ENCODE measurements at places on chromosomes 7 and 10.

DNA sequence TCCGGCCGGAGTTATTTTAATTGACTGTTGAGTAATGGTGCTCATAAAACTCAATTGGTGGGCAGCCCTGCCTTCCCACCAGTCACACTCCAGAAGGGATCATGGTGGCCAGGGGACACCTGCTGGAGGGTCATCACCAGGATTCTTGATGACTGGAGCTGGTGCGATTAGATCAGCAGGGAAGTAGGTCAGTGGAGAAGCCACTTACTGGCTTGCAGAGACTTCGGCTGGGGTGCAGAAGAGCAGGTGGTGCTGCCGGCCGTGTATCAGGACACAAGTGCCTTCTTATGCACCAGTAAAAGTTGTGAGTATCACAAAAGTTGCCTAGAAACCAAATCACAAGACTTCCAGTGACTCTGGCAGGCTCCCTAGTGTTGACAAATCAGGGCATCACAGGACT is 82.6 kb upstream of the CHCHD3 start:
- DNase-seq, result no peak

GRCh38 chr7:21624320-21624719 is 81.5 kb downstream of the DNAH11 start:
- DNase-seq, result no peak

GRCh38 chr10:96380821-96381220 is 22.0 kb upstream of the OPALIN start:
- DNase-seq, result no peak

DNA sequence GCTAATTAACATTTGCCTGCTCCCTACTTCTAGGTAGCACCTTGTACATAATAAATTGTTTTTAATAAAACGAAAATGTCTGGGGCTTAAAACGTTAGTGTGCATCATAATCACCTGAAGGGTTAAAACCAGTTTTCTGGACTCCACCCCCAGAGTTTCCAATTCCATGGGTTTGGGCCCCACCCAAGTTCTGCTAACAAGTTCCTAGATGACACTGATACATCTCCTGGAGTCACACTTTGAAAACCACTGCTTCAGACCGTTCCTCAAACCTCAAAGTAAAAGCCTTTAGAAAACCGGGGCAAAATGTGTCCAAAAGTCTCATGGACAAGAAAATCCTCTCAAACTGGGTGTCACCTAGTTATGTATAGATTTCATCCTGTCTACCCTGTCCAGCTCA is 9.3 kb downstream of the OSBPL3 start:
- DNase-seq, result no peak

GRCh38 chr7:5755704-5756504 is 25.6 kb downstream of the RNF216 start:
- DNase-seq, result no peak

GRCh38 chr7:111329367-111330234 is 232.7 kb downstream of the IMMP2L start:
- no peak for DNase-seq

- DNase-seq, result no peak
These were observed 39.2 kb downstream of the ELMO1 start for GRCh38 chr7:37409461-37409860.

GRCh38 chr10:131996466-131997365 is 15.0 kb upstream of the BNIP3 start:
- DNase-seq, result no peak

- DNase-seq, result no peak
These were observed 93.7 kb downstream of the EBF3 start for GRCh38 chr10:129870474-129870757.

- no peak for DNase-seq
These were observed 53.1 kb upstream of the ZNRF2 start for GRCh38 chr7:30231271-30231670.

DNA sequence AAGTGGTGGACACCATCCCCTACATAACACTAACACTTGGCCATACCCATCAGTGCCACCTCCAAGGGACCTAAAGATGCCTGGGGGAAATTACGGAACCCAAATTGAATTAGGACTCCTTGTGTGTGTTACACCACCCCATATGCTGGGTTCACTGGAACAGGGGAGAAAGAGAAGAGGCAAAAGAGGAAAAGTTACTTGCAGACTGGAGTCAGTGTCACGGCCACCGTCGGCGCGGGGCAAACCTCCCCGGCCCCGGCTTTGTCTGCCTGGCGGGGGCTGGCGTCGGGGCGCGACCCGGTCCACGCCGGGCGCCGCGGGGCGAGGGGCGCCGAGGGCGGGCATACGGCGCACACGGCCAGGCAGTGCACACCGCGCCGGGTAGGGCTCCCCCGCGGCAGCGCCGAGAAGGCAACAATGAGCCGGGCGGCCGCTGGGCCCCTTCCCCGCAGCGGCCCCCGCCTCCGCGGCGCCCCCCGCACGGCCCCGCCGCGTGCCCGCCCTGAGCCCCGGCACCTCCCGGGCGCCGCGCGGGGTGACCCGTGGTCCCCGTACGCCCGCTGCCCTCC is 171.1 kb downstream of the FAM107B start:
- DNase-seq, result no peak

GRCh38 chr10:5760515-5760914 is 52.7 kb downstream of the GDI2 start:
- DNase-seq, result no peak

GRCh38 chr7:44158873-44159631 is 17.9 kb upstream of the MYL7 start:
- no peak for DNase-seq

DNA sequence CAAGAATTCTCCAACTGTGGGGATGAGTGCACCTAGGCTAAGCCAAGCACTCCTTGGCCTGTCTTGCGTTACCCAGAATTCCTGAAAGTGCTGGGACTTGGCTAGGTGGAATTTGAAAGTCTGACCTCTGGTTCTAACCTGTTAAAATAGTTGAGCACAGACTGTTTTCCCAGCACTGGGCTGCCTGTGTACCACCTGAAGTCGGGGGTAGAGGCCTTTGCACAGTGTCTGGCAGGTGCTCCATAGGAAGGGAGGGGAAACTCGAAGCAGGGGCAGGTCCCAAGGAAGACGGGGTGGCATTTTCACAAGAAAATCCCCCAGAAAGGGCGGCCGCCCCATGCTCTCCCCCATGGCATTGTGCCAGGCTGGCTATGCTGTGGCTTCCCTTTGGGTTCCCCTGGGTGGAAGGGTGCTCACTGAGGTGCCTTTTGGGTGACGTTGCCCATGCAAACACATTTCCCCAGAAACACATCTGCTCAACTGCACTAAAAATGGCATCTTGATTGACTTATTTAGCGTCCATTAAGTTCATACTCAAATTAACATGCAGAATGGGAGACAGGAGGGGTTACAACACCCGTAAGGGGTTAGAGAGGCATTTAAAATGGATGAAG is 62.9 kb downstream of the SYPL1 start:
- DNase-seq, result no peak

- DNase-seq, result no peak
These were observed 91.7 kb upstream of the IL6 start for GRCh38 chr7:22635349-22635748.

GRCh38 chr10:3919709-3920308 is 134.8 kb upstream of the KLF6 start:
- DNase-seq, result no peak

DNA sequence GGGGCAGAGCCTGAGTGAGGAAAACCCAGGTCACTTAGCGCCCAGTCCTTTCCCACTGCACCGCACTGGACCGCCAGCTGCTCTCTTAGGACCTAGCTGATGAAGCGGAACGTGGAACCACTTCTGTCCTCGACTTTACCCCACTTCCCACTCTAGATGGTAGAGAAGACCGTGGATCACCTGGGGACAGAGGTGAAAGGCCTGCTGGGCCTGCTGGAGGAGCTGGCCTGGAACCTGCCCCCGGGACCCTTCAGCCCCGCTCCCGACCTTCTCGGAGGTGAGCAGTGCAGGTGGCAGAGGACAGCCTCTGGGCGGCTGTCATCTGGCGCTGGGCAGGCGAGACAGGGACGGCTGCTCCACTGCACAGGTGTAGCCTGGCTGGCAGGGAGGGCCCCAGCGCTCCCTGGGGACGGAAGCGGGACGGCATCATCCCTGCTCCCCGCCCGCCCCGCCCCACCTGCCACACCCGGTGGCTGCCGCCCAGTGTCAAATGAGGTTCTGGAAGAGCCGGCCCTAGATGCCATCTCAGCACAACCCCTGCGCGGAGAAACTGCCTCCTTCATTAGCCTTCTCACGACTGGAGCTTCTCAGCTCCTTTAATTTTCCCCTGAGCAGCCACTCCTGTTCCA is 11.7 kb downstream of the PLAC9 start:
- no peak for DNase-seq

GRCh38 chr7:17434841-17435692 is 136.6 kb downstream of the AHR start:
- no peak for DNase-seq

DNA sequence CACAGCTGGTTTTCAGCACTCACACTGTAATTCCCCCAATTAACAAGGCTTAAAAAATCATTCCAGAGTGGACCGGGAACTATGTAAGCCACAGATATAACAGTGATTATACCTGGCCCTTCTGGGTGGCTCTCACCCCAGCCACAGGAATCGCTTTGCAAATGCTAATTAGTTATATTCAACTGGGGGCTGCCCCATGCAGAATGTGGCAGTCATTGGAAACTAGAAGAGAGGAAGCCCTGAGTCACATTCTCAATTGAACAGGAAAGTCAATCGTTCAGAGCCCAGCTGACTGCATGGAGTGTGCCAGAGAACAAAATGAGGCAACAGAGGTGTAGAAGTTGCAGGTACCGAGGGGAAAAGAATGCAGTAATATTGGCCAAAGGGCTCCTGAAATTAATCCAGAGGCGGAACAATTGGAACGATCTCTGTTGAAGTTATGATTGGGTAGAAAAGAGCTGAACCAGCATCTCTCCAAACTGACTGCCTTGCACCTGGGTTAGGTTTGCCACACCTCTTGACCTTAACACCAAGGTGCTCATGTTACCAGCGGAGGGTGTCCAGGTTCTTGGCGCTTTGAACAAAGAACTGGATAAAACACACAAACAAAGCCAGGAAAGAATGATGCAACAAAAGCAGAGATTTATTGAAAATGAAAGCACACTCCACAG is 909.7 kb upstream of the AUTS2 start:
- no peak for DNase-seq

GRCh38 chr7:80719261-80719660 is 80.8 kb downstream of the CD36 start:
- DNase-seq, result no peak

DNA sequence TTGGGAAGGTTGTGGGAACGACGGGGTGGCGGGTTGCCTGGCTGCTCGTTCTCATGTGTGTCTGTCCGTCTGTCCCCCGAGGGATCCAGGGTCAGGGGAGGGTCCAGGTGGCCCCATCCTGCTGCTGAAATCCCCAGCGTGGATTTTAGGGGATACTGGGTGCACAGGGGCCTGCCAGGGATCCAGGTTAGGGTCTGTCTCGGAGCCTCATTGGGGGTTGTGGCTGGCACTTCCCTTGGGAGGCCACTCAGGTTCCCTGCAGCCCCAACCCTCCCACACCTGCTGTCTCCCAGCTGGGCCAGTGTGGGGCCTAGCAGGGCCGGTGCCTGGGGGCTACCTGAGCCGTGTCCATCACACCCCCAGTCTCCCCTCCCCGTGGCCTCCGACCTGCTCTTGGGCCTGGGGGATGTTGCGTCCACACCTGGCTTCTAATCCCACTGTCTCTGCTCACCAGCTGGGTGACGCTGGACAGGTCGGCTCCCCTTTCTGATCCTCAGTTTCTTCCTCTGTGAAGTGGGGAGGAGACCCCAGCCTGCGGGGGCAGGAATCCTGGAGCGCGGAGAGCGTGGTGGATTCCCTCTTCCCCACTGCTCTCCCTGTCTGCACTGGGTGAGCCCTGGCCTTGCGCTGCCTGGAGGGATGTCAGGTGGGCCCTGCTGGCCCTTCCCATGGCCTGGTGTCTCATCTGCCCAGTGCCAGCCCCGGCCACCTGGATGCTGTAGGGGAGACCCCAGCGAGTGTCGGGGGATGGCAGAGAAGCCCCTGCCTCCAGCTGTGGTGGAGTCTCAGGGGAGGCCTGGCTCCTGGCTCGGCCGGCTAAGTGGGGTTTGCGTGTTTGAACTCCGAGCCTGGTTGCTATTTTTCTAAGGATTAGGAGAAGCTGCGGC is 81.6 kb downstream of the UNCX start:
- DNase-seq, result no peak

All from activated T-helper 1 cell treated with Interleukin-2 at 50 U/mL for 16 hours (primary cell).